ENCODE measurements at places on chromosomes 3 and 15. TPM values are rescaled to one million over a fixed set of nuclear protein-coding genes. Genes with fewer than 3 reads are reported as not detected.
A peak's percentile ranks its signal among the peaks of the same experiment; 100 is the strongest.

Gene SLC28A2
- 0.59 TPM for polyA plus RNA-seq

DNA sequence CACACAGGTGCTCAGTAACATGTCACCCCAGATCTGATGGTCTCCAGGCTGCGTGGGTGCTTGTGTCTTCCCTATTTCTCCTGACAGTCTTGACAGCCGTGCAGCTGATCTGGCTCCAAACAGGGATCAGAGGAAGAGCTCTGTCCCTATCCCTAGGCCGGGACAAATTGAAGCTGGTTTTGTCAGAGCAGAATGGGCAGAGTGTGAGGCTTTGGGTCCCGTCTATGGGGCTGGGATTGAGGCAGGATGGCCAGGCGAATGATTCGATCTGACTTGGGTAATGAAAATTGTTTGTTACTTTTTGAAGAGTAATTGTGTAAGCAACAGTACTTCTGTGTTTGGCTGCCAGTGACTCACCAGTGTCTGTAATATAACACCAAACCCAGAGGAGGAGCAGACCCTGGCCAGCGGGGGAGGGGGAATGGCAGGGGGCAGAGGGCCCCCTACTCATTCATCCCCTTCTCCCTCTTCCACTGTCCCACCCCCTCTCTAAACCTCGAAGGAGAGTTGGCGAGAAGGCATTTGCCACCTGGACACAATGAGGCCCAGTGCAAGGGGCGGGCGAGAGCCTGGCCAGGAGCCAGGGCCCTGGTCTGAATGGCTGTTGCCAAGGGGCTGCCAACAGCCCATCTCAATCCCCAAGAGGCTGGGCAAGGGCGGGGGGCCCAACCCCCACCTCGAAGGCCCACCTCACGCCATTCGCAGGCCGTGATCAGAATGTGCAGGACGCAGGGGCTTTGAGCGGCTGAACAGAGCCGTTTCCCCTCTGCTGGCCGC is 4.9 kb upstream of the MAGEF1 start:
- peak; percentile 75 for DNase-seq

GRCh38 chr3:157087780-157088600 is 72.0 kb downstream of the CCNL1 start:
- DNase-seq = no peak

Gene FAM81A
- 22.4 TPM for polyA plus RNA-seq
